Urinary bladder (tissue), 4 donors: ENCODE measurements at places on chromosomes 5 and 9. TPM values are rescaled to one million over a fixed set of nuclear protein-coding genes. Genes with fewer than 3 reads are reported as not detected.

Gene CYFIP2
- 64.7 TPM for polyA plus RNA-seq

DNA sequence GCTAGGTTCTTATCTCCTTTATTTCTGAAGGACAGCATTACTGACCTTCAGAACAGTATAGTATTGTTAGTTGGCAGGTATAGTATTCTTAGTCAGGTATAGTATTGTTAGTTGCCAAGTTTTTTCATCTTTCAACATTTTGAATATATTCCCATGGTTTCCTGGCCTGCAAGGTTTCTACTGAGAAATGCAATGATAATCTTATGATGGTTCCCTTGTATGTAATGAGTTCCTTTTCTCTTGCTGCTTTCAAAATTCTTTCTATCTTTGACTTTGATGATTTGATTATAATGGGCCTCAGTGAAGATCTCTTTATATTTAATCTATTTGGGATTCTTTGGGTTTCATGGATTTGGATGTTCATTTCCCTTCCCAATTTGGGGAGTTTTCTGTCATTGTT, 12.4 kb upstream of the HSDL2 start:
- DNase-seq: no peak

GRCh38 chr5:149301744-149302380, 30.2 kb downstream of the AFAP1L1 start:
- no peak for DNase-seq

GRCh38 chr9:68732405-68733020, 27.5 kb downstream of the PIP5K1B start:
- no peak for DNase-seq

GRCh38 chr5:166119506-166119905, 2171.9 kb upstream of the WWC1 start:
- DNase-seq: no peak

GRCh38 chr9:115978091-115978490, 175.5 kb upstream of the PAPPA start:
- no peak for DNase-seq
